ENCODE measurements at places on chromosomes 4 and X.

DNA sequence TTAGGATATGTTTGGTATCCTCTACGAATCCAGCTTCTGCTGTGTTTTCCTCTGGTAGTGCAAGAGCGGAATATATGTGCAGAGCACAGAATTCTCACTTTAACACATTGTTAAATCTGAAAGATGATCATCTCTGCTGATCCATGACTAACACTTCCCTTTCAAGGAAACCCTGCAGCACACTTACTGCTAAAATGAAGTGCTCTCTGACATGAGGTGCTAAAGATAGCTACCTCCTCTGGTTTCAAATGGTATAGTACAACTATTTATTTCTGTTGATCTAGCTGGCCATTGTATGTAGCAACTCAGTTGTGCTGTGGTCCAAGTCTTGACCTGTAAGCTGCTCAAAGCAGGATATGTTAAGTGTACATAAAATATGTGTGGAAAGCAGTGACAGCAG, 162.4 kb upstream of the FMR1 start:
- no peak for DNase-seq

- no peak for DNase-seq
Observed at GRCh38 chrX:1387141-1387776, 4.7 kb downstream of the SLC25A6 start.

GRCh38 chr4:8472689-8473197, 32.2 kb downstream of the TRMT44 start:
- peak; percentile 83 for DNase-seq

DNA sequence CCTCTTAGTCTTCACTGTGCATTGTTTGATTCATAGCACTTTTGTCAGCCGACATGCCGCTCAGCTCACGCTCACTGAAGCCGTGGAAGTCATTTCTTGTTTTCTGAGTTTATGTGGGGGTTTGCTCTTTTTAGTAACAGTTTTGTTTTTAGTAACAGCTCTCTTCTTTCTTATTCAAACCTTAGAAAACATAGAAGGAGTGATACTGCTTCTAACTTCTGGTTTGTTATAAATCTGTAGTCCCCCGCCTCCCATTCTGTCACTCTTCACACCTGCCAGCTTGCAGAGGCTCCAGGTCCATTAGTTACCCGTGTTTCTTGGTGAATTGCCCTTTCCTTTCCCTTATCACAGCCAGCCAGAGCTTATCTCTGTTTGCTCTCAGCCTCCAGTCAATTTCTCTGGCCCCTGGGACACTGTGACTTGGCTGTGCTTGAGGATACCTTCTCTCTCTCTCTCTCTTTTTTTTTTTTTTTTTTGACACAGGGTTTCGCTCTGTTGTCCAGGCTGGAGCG, 50.5 kb downstream of the GRK4 start:
- DNase-seq, result no peak

DNA sequence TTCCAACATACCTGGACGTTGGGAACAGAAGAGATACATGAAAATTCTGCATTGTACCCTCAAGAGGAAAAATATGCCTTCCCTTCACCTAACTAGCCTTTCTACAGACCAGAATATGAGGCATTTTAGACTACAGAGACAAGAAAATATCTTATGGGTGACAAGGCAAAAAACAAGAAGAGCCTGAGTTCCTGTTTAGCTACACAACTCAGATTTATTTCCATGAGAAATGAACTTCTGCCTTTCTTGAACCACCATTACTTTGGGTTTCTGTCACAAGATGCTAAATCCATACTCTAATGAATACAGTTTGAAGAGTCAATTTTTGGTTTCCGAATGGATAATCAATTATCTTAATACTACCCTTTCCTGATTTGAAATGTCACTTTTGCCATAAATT, 18.7 kb downstream of the RCHY1 start:
- no peak for DNase-seq

GRCh38 chrX:33324099-33324498, 112.8 kb upstream of the DMD start:
- DNase-seq, result no peak

DNA sequence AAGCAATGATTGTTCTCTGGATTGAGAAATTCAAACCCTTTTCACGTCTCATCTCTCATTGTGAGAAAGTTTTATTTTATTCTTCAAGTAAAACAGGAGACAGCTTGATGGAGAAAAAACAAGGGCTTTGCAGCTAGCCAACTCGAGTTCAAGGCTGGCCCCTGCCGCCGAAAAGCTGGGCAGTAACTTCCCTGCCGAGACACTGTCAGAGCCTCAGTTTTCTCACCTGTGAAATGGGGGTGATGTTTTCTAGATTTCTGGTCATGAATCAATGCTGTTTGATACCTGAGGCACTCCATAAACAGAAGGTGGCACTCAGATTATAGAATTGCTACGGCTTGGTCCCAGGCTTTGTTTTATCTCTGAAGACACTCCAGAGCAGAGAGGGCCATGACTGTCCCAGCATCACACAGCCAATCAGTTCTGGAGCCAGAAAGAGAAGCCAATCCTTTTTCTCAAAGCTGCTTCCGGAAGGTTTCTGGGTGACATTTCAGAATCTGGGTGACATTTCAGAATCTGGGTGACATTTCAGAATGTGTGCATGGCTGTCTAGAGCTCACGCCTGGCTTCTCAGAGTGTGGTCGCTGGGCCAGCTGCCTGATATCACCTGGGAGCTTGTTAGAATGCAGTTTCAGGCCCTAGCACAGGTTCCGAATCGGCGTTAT, 33.2 kb downstream of the HMX1 start:
- no peak for DNase-seq

- DNase-seq, result no peak
Observed at GRCh38 chrX:78377186-78377585, 49.8 kb upstream of the CYSLTR1 start.

Measured in ELR (cell line).